ENCODE measurements at places on chromosomes 11 and 22.

DNA sequence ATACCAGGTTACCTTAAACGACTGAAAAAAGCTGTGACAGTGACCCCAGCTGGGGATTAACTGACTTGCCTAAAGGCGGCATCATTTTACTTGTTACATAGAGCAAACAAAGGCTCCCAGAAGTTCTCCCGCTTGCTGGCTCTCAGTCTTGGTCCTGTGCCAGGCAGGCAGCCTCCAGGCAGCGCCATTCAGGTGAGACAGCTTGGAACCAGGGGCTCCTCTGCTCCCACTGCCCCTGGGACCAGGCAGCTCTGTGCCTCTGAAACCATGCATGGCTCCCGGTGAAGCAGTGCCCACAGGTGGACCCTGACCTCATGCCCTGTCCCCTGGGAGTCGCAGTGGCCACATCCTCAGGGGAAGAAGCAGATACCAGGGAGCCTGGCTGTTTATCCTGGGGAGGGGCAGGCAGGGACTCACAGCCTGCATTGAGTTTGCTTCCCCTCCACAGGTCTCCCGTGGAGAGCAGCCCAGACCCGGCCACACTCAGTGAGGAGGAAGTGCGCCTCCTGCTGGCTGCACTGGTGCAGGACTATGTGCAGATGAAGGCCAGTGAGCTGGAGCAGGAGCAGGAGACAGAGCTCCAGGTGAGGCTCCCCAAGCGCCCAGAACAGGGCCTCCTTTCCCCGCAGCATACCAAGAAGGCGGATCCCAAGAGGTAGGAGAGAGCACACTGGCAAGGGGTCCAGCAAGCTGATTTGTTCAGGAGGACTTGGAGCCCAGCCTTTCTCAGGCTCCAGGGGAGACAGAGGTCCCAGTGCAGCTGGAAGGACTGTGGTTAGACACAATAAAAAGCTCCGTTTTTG lies 15.6 kb upstream of the CYP2R1 start:
- peak; percentile 64 for DNase-seq

GRCh38 chr22:41229730-41230400 lies 10.9 kb downstream of the CHADL start:
- no peak for DNase-seq

GRCh38 chr11:119087747-119088241 lies 3.1 kb downstream of the HMBS start:
- DNase-seq, result no peak

GRCh38 chr11:15836795-15837194 lies 519.6 kb downstream of the SOX6 start:
- no peak for DNase-seq

DNA sequence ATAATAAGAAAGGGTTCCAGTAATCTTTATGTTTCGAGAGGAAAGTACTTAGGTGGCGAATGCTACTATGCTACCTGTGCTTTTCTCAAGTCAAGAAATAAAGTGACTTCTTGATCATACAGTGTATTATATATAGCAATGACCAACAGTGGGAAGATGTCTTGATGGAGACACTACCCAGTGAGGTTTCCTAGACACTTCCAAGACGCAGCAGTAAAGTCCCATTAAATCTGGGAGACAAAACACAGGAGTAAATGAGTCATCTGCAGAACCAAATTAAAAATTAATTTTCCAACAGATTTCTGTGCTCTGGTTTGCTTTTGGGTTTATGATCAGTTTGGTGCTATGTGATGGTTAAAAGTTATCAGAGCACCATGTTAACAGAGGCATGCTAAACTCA lies 29.1 kb upstream of the RAB38 start:
- no peak for DNase-seq

DNA sequence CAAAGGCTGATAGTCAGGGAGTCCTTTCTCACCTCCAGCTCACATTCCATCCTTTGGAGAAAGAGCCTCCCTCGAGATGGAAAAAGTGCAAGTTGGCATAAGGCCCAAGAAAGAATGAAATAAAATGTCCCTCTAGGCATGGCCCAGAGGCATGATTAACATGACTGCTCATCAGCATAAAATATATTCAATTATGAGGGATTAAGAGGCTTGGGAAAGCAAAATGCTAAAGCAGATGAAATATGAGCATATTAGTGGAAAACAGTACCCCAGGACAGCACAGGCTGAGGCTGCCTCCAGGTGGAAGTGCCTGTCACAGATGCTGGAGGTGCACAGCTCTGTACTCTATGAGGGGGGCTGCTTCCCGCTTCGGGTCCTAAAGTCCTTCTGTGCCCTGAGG lies 347.8 kb upstream of the PLET1 start:
- no peak for DNase-seq

- DNase-seq, result no peak
Measured at GRCh38 chr22:40597526-40598430, 38.7 kb downstream of the MRTFA start.

DNA sequence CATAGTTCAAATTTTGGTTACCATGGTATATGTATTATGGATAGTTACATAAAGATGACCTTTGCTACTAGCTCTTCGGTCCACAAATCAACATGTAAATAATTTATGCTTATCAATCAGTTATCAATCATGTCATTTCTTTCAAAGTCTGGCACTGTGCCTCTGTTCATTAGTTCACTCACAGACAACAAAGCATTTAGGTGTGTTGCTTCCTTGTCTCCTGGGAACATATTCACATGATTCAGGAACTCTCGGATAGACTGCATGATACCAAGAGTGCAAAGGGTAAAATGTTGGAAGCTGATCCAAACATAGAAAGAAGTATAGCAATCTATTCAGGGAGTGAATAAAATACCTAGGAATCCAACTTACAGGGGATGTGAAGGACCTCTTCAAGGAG lies 14.3 kb upstream of the ACRV1 start:
- no peak for DNase-seq
